ENCODE measurements at places on chromosomes 6 and 20.
A peak's percentile ranks its signal among the peaks of the same experiment; 100 is the strongest.

DNA sequence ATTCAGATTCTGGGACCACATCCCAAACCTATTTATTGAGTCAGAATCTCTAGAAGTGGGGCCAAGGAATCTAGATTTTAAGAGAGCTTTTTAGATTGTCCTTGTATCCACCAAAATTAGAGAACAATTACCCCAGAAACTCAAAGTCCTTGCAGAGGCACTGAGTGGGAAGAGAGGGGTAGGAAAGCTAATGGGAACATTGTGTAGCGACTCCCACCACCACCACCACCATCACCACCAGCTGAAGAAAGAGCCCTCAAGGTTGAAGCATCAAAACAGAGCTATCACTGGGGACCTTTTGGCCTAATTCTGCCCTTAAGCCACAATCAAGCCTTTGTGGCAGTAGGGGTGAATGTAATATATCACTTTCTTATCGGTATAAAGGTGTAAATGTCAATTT, 39.0 kb upstream of the SLC32A1 start:
- no peak for DNase-seq

GRCh38 chr6:118890997-118891790, 2.8 kb upstream of the ASF1A start:
- DNase-seq, result no peak

DNA sequence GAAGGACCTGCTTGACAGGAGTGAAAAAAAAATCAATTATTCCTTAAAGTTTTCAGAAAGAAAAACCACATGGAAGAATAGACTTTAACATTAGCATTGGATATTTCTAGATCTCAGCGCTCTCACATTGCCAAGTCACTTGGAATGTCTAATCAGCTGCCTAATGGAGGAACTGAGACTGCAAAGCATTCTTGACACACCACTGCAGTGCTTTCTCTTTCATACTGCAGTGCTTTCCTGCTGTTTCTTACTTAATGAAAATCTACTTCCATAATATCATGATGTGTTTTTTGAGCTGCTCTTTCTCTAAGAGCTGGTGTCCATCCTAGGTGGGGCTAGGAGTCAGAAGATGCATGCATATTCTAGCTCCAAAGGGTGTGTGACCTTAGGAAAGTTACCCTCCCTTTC, 20.4 kb upstream of the MCM3 start:
- no peak for DNase-seq

DNA sequence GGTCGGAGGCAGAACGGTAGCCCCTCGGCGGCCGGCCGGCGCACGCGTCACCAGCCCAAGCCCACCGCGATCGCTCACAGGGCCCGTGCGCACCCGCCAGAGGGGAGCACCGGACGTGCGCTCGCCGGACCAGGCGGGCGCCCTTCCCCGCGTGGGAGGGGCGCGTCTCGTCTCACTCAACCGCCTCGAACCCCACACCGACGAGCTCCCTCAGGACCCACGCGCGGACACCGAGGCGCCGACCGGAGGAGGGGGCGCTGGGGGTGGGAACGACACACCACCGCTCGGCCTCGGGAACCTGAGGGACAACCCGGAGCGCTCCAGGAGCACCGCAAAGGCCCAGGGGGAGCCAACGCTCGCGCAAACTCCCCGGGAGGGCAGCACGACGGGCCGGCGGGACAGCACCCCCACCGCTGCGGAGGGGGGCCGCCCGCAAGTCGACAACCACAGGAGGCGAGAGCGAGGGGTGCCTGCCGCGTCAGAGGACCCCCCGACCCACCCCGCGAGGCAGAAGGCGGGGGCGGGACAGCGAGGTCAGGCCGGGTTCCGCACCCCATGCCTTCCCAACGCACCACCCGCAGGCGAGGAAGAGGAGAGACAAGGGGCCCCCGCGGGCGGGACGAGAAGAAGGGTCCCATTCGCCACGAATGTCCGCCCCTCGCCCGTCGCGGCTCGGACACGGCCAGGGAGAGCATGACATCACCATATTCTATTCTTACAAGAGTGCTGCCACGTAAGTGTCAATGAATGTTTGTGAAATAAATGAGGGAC, 512.7 kb upstream of the ZNF337 start:
- DNase-seq, result peak; percentile 84

DNA sequence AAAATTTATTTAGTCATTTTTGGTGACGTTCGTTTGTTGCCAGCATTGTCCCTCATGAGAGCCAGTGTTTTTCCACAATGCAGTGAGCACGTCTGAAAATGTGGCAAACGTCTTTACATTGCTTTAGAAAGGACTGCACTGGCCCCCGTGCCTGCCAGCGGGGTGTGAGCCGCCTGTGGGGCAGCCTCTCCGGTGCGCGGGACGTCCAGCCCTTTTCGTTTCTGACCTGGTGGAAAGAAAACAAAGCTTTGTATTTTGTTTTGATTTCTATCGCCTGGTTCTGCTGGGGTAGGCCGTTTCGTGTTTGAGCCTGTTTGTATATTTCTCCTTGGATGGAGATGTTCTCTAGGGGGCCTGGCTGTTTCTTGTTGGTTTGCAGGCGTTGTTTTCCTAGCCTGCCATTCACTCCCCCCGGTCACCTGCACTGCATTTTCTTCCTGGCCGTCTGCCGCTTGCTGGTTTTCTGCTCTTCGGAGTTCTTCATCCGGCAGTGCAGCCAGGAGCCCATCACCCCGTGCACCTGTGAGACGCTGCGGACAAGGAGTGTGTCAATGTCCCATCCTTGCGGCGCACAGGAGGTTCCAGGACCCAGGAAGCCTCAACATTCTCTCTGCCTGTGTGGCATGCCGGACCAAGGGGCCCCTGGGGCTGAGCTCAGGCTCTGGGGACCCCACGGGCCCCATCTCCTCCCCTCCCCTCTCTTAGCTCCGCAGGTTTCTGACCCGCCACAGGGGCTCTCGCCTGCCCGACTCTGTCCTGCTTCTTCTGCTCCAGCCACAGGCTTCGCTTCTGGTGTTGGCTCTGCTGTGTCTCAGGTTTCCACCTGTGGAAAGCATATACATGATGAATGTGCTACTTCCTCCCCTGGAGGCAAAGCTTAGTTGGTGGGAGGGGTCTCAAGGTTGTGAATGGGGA, 100.5 kb downstream of the CDH4 start:
- no peak for DNase-seq

DNA sequence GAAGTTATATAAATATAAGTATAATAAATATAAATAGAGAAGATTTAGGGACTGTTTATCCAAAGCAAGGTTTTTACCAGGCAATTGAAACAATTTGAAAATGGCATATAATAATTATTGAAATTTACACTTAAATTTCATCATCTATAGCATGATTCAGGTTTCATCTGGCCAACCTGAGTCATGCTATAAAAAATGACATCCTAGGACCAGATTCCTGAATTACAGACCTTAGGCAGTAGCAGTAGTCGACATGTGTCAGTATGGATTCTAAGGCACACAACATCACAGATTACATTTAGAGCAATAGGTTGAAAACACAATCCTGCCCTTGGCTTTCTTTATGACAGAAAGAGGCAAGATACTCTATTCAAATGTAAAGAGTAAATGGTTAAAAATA, 592.3 kb downstream of the PHF3 start:
- no peak for DNase-seq

- no peak for DNase-seq
These were observed 562.3 kb downstream of the DHX35 start for GRCh38 chr20:39524371-39524911.

- DNase-seq, result no peak
These were observed 21.0 kb downstream of the BLOC1S5 start for GRCh38 chr6:8043221-8043620.

DNA sequence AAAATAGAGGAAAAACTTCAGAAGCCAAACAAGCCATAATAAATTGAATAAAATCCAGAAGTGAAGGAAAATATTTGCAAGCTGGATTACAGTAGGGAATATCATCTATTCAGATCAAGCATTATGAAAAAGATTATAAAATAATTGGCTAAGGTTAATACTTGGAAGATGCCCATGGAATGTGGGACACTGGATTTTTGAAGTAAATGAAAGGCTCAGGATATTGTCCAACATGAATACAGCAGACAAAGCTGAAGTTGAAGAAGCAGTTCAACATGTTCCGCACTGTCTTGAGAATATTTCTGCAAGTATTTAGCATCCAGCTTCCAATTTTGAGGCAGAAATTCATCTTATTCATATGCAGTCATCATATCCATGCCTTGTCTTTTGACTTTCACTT, 1278.4 kb upstream of the GJE1 start:
- no peak for DNase-seq

GRCh38 chr6:87755708-87756671, 54.0 kb upstream of the AKIRIN2 start:
- DNase-seq, result no peak

DNA sequence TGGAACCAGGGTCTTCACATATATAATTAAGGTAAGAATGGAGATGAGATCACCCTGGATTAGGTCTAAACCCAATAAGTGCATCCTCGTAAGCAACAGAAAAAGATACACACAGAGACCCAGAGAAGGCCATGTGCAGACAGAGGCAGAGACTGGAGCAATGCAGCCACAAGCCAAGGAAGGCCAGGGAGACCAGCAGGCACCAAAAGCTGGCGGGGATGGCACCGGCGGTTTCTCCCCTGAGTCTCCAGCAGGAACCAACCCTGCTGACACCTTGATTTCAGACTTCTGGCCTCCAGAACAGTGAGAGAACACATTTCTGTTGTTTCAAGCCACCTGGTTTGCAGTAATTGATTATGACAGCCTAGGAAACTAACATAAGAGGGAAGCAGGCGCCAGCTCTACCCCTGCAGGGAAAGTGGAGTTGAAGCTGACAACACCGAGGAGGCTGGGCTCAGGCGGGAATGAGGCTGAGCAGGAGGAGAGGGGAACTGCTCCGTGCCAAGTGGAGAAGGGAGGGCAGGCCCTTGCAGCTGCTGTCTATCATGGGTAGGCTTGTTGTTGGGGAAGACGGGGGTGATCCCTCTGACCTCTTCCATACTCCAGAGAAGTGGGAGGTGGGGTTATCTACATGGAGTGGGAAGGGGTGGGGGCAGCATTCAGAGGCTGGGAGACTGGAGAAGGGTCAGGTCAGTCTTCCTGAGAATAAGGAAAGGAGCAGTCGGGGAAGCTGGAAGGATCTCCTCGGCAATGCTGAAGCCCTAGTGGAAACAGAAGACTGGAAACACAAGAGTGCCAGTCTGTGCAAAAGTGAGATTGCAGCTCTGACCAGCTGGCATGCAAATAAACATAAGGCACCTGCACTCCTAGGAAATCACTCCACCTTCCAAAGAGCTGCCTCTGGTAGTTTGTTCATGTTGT, 72.7 kb downstream of the NFATC2 start:
- DNase-seq, result no peak

DNA sequence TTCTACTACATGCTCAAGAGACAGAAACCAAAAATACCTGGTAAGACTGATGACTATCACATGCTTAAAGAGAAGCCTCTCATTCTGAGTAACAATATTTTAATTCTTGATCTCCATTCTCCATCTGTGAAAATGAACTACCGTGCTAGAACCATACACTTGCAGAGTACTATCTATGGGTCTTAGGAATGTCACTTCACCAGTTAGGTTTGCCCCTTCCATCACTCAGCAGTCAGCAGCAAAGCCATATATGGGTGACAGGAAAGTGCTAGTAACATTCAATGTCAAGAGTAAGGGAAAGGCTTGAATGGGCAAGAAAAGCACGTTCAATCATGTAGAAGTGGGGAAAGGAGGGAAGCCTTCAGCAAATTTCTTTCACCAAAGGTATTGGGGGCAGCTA, 2.3 kb downstream of the DNAAF9 start:
- DNase-seq, result no peak

DNA sequence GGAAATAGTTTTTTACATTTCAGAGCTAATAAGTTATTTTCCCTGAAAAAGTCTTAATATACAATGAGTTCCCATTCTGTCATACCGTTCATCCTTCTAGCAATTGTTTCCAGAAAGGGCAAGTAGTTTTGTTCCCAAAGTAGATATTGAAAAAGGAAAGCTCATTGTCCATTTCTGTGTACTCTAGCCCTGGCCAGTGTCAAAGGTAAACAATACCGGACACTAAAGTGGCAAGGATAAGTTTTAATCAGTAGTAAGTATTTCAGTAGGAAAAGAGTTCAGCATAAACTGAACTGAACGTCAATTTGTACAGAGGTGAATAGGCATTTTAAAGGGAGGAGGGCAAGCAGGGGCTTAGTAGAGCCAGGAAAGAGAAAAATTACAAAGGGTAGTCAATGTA, 43.5 kb upstream of the CALHM6 start:
- no peak for DNase-seq

- DNase-seq, result no peak
These were observed 12.5 kb downstream of the GNL1 start for GRCh38 chr6:30543821-30544220.

- peak; percentile 66 for DNase-seq
These were observed 81.7 kb downstream of the THBS2 start for GRCh38 chr6:169171951-169172350.

DNA sequence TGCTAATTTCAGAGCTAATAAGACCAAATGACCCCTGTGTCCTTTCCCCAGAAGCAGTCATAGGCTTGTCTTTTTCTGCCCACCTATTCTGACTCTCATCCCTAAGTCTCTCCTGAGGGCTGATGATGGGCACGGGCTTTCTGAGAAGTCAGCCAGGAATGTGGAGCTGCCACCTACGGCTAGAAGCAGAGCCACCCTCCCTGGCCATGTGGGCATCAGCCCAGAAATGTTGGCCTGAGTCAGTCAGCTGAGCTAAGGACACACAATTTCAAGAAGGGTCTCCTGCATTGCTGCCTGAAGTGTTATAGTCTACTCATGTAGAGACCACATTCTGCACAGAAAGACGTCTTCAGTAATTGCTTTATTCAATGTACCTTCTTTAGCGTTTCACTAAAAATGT, 17.1 kb downstream of the MYLIP start:
- DNase-seq, result no peak

DNA sequence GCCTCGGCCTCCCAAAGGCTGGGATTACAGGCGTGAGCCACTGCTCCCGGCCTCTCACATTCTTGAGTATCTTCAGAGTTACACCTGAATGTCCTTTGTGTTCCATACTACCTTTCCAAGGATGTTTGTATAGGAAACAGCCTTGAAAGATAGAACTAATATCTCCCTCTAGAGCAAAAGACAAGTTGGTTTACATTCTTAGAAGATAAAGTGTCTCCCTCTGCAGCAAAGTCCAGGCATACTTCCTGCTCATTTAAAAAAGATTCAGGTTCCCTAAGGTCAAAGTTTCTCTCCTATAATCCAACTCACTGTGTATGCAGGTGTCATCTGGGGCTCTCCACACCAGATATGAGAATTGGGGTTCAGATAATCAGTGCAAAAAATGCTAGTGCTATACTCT, 224.4 kb downstream of the TPBG start:
- DNase-seq, result no peak

DNA sequence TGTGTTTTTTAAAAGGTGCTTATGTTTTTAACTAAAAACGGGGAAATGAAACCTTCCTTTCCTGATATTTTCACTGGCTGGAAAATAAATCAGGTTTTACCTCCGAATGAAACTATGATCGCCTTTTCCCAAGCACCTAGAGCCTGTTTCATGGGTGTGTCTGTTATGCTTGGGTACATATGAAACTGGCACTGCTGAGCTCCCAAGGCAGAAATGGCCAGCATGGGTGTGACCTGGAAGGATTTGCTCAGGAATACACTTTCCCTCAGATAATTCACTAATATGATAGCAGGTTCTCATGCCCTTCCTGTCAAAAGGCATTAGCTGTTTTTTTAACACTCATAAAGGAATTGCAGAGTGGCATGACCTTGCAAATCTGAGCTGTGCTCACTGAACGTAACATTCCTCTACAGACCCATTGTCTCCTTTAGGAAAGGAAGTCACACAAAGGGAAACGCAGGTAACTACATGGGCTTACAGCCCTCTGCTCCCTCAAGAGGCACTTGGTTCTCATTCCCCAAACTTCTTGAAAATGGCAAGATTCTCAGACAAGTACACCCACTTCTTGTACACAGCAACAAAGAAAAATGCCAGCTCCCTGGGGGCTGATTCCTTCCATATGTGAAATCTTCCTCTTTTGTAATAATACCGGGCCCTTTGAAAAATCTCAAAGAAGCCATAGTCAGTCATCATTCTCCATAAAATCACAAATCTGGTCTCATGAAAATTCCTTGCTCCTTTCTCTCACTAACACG, 72.7 kb downstream of the METTL24 start:
- DNase-seq, result no peak
